ENCODE measurements at places on chromosomes 1 and 21. TPM values are rescaled to one million over a fixed set of nuclear protein-coding genes. Genes with fewer than 3 reads are reported as not detected.

DNA sequence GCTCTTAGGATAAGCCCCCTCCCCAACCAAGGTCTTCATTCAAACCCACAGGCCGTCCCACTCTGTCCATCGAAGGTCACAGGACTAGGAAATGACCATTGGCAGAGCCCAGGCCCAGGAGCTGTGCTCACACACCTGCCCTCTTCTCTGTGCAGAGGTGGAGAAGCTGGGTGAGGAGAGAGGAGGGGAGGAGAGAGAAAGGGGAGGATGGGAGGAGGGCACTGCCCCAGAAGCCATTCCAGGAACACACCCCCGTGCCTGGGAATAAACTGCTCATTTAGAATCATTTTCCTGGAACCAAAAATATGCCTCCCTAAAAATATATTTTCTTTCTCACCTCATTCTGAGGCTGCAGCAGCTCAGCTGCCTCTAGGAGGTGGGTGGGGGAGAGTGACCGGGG, 6.4 kb upstream of the SDC3 start:
- no peak for DNase-seq

DNA sequence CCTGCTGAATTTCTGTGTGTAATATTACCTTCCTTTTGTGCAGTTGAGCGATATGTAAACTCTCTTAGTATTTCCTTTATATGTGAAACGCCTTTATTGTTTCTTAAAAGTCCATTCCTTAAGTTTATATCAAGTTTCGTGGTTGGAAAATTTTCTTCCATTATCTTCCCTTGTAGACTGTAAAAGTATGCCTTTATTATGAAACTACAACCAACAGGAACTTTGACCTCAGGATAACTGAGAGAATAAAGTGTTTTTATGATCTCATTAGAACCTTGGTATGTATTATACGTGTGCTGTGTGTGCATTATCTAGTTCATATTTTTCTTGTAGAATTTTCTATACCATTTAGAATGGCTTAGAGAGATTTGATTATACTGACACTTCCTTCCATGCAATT, 3.1 kb upstream of the CDC14A start:
- no peak for DNase-seq

DNA sequence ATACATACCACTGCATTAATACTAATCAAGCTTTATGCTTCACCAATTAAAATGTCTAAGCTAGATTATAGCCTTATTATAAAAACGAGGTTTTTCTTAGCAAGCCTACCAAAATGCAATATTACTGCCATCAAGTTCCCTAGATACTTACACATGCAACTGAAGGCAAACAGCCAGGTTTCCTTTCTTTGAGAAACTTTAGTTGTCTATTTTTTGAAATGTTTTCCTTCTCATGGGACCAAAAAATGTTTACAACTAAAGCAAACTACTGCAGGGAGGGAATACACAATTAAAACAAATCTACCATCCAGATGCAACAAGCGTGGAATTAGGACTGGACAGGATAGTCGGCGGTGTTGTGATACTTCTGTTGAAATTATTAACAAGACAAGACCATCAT, 1.3 kb downstream of the ZNF644 start:
- DNase-seq = no peak

DNA sequence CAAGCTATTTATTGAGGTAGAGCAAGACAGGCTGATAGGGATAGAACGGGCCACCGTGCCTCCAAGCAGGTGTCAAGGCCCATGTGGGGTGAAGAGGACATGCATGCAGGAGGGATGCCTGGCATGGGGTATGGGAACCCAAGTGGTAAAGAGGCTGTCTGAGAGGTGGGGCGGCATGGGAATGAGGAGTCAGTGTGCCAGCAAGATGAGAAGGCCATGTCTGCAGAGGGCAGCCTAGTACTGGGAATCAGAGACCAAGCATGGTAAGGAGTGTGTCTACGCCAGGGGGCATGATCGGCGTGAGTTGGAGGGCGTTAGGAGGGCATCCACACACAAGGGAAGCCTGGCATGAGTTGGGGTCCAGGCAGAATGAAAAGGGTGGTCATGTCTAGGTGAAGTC, 303.7 kb upstream of the PLD5 start:
- no peak for DNase-seq

GRCh38 chr1:67041841-67042503, 12.0 kb downstream of the SLC35D1 start:
- DNase-seq = no peak

DNA sequence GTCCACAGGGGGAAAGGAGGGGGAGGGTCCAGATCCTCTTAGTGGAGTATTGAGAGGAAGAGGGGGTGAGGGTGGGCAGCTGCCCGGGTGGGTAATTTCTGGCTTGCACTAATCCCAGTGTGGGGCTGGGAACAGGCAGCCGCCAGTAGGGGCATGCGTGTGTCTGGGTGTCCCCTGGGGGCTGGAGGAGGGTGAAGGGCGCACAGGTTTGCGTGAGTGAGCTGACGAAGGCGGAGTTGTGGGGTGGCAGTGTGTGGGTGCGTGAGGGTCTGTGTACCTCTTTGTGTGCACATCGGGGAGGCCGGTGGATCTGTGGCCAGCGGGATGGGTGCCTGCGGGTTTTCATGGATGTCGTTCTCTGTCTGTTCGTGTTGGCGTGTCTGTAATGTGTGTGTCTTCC, 97.3 kb downstream of the PAX7 start:
- DNase-seq = no peak

- no peak for DNase-seq
These were observed 257.8 kb upstream of the CHRM3 start for GRCh38 chr1:239128541-239128940.

GRCh38 chr1:150708595-150708994, 11.6 kb upstream of the GOLPH3L start:
- no peak for DNase-seq

DNA sequence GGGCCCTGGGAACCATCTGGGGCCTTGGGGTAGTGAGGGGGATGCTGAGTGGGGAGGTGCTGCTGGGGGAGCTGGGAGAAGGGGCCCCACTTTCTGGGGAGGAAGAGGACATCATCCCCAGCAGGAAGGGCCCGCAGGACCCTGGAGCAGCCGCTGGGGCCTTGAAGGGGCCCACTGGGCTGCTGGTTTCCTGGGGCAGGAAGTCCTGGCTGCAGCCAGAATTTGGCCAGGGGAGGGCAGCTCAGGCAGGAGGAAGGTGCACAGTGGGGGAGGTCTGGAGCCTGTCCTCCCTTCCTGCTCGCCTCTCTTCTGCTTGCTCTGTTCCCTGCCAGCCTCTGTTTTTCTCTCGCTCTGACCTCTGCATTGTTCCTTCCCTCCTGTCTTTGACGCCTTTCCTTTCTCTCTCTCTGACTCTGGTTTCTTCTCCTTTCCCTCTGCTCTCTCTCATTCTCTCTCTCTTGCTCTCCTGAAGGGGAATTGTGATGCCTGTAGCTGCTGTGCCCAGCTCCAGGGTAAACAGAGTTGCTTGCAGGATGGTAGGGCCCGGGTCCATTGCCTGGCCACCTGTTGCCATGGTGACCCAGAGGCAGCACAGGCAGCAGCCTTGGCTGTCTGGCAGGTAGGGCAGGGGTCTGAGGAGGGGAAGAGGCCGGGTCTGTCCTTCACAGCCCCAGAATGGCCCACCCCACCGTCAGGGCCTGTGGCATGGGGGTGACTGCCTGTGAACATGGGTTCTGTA, 23.9 kb downstream of the ACOT11 start:
- no peak for DNase-seq

GRCh38 chr1:52238474-52238873, 96.6 kb downstream of the ZFYVE9 start:
- no peak for DNase-seq

DNA sequence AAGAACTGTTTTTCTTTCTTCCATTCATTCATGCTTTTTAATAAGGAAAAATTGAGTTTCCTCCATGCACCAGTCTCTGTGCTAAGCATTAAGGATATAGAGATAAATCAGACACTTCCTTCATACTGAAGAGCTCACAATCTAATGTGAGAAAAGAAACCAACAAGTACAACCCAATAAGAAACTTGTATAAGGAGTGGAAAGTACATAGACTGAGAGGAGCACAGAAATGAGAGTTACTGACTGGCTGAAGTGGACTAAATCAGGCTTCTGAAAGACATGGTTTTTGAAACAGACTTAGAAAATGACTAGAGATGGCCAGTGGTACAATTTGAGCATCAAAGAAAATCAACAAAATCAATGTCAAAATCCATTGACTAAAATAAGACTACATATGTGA, 524.4 kb downstream of the PLPP3 start:
- DNase-seq = no peak

GRCh38 chr21:33541105-33541711, 709 bp downstream of the GART start:
- DNase-seq = no peak

DNA sequence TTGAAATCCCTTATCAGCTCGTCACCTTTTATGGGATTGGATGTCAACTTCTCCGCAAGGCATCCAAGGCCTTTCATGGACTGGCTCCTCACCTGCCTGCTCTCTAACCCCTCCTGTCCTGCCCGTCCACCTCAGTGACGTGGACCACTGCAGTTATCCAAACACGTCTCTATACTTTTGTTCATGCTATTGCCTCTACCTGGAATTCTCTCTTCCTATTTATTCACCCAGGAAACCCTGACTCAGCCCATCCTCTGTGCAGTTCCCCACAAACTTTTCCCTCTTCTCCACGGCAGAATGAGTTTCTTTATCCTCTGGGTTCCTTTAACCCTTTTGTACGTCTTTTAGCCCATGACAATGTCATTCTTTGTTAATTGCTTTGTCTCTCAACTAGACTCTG, 5.1 kb upstream of the UTP25 start:
- no peak for DNase-seq

- DNase-seq = no peak
These were observed 58.5 kb downstream of the TENT5C start for GRCh38 chr1:117664314-117664713.

DNA sequence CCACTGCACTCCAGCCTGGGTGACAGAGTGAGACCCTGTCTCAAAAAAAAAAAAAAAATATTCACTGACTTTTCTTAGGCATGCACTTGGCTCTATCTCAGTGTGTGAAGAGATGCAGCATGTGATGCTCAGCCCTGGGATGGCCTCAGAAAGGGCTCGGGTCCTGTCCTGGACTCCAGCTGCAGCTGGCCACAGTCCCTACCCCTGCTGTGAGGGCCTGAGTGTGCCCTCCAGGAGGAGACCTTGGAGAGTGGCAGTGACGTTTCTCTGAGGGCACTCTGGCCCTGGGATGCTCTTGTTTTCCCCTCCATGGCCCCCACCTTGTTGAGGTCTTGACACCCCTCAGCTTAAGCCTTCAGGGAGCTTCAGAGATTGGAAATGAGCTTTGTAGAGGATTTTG, 81.9 kb upstream of the POU3F1 start:
- no peak for DNase-seq

- no peak for DNase-seq
These were observed 11.3 kb downstream of the C1orf105 start for GRCh38 chr1:172431721-172432192.

GRCh38 chr1:185914089-185914488, 179.9 kb downstream of the HMCN1 start:
- no peak for DNase-seq

- DNase-seq = no peak
These were observed 15.7 kb downstream of the RNF19B start for GRCh38 chr1:32948905-32949304.

- DNase-seq = no peak
These were observed 226.4 kb upstream of the C8B start for GRCh38 chr1:57192222-57192621.

- no peak for DNase-seq
These were observed 52.7 kb downstream of the PLPP3 start for GRCh38 chr1:56526571-56527174.

DNA sequence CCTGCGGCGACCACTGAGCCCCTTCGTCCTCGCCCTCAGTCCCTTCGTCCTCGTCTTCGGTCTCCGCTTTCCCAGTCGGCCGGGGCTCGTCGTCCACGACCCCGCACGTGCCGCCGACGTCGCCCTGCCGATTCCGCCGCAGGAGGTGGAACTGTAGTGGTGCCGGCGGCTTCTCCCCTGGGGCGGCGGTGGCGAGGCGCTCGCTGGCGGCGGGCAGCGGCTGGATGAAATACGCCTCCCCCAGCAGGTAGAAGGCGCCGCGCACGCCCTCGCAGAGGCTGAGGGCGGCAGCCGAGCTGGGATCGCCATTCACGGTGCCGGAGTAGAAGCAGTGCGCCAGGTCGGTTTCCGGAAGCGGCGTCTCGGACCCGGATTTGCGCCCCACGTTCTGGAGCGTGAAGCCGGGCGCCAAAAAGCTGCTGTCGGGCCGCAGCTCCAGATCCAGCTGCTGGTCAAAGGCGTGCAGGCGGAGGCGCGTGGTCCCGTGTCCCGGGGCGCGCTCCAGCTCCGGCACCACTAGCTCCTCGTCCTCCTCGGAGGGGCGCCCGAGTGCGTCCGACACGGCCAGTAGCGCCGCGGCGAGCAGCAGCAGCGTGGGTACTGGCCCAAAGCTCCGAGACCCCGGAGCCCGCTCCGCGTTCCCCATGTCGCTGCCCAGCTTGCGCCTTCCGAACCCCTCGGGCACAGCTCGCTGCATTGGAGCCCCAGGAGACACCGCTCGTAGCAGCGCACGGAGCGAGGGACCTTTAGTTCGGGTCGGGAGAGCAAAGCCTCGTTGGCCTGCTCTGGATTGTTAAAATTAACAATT, 747 bp downstream of the ADAMTS1 start:
- DNase-seq = no peak

DNA sequence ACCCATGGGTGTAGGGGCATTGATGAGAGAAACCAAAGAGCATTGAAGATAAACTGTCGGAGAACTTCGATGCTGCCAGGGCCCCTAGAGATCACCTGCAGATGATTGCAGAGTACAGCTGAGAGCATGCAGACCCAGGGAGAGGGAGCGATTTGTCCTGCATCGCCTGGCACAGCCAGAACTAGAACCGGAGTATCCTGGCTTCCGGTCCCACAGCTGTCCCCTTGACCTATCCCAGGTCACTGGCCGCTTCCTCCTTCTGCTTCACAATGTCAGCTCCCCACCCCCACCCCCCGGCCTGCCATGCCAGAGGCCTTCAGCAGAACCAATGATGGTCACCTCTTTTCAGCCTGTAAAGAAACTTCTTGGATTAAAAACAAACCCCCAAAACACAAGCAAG, 29.2 kb upstream of the SOX13 start:
- DNase-seq = no peak

GRCh38 chr21:15122241-15122640, 57.4 kb upstream of the NRIP1 start:
- no peak for DNase-seq

Gene EPHA10
- total RNA-seq = not detected

Gene CCT3
- total RNA-seq = 146 TPM

Gene NIBAN1
- total RNA-seq = 371 TPM

Gene NENF
- total RNA-seq = 134 TPM

Gene CLDN17
- total RNA-seq = not detected

Gene YARS1
- 23.3 TPM for total RNA-seq

Measured in right atrium auricular region (tissue), 2 donors.